ENCODE measurements at places on chromosomes 4 and X.

- DNase-seq, result no peak
Observed at GRCh38 chrX:16807548-16807947, 21.3 kb downstream of the TXLNG start.

GRCh38 chr4:104938624-104939023 is 208.1 kb upstream of the TET2 start:
- DNase-seq, result no peak

DNA sequence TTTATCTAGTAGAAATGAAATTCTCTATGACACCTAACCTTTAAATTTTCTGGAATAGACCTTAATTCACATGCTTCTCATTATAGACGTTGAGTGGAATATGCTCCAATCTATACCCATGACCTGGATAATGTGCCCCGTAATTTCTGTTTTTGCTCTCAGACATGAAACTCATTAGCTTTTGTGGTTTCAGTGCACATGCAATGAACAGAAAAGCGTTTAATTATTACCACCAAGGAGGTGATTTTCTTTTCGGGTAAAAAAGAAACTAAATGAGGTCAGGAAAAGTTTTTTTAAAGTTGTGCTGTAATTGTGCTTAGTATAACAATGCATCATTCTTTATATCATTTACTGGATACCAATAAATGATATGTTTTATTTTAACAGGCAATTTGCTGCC is 1703.9 kb upstream of the TENM3 start:
- no peak for DNase-seq

- no peak for DNase-seq
Observed at GRCh38 chr4:165692082-165692481, 181.0 kb upstream of the TLL1 start.

- no peak for DNase-seq
Observed at GRCh38 chrX:118498755-118499154, 3.1 kb downstream of the DOCK11 start.

DNA sequence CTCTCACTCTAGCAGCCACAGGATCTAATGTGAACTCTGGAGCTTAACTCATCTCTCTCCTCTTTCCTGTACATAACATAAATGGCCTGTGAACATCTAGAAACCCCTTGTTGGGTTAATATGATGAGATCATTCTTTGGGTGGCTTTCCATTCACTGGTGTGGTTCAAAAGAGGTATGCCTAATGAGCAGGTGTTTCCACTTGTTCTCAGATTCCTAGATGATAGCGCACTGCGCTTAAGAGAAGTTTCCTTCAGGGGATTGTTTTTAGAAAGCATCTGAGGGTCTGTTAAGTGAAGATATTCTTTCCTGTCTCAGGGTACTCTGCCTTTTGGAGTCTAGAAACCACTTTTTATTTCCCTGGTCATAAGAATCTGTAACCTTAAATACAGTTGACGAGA is 32.5 kb downstream of the FRMPD4 start:
- DNase-seq, result no peak

DNA sequence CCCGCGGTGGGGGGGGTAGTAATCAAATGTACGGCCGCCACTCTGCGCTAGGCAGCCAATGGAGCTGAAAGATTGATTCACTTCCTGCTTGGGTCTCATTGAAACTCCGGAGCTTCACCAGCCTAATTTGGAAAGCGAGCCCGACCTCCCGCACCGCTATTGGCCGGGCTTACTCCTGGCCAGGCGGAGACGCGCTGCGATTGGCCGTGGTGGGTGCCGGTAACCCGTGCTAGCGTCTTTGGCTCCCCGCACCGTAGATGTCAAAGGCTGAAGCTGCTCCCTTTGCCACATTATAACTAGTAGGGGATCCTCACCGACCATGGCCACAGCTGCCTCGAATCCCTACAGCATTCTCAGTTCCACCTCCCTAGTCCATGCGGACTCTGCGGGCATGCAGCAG is at the start of gene POU3F4:
Gene POU3F4, plus strand, starts transcription at position 285 of the 400 bp plus-strand sequence. Its CDS starts 35 bp downstream, at position 320.
- DNase-seq, result no peak

- DNase-seq, result no peak
Observed at GRCh38 chr4:183144787-183145186, 45.7 kb downstream of the WWC2 start.

DNA sequence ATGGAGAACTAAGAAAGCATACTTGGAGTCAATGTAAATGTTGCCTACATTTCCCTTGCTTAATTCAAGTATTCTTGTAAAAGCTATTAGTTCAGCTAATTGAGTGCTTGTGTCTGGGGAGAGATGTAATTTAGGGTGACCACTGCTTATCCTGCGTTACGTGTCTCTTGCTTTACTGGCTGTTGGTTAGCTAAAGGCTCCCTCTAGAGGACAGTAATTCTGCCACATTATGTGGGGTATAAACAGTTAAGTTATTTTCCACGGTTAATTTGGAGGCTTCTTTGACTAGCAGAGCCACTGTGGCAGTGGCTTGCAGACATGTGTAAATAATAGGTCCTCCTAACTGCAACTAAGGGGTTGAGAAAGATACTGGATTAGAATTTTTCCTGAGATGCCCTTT is 25.3 kb upstream of the NAF1 start:
- no peak for DNase-seq

DNA sequence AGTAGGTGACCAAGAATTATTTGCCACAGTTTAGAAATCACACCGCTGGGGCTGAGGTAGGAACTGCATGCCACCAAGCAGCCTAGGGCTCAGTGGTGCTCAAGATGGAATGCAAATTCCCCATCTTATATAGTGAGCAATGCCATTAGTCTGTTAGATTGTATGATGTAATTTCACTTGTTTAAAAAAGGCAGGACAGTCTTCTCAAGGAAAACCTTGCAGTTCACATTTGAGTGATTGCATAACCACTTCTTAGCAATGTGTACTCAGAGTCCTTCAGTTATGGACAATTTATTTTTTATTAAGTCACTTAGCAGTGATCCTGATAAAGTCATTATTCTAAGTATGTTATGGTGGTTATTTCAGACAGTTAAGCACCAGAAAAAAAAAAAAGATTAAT is 142.9 kb upstream of the SFRP2 start:
- no peak for DNase-seq

DNA sequence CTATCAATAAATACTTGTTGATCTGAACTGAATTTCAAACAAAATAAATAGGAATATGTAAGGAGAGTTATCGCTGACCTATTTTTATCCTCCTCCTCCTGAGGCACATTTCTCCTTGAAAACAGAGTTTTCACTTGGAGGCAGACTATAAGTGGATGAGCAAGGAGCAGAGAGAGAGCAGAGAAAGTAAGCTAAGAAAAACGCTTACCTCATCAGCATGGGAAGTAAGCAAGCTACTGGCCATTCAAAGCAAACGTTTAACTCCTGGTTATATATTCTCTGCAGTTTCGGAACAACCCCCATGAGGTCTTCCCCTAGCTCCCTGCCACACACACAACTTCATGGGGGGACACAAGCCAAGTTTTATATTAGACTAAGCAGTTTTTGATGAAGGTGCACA is 13.2 kb downstream of the ZDHHC9 start:
- no peak for DNase-seq

- DNase-seq, result no peak
Observed at GRCh38 chr4:58732973-58733372, 1622.8 kb upstream of the IGFBP7 start.

- DNase-seq, result no peak
Observed at GRCh38 chr4:122816476-122816875, 10.2 kb upstream of the FGF2 start.

DNA sequence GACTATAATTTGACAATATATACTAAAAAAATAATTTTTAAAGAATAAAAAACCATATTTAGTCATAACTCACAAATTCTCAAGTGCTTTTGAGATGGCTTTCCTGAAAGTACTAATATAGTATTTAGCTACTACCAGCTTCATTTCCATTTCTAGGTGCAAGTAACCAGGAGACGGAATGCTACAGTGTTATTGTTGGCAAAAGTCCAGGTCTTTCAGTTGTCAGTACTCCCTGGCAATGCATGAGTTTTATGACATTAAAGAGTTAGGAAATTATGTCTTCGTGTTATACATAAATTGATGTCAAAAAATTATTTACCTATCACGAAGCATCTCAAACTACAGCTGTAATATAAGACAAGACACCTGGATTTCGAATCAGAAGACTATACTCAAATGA is 45.0 kb downstream of the TMEM47 start:
- DNase-seq, result no peak

GRCh38 chrX:19373351-19373891 is 29.7 kb downstream of the PDHA1 start:
- no peak for DNase-seq

DNA sequence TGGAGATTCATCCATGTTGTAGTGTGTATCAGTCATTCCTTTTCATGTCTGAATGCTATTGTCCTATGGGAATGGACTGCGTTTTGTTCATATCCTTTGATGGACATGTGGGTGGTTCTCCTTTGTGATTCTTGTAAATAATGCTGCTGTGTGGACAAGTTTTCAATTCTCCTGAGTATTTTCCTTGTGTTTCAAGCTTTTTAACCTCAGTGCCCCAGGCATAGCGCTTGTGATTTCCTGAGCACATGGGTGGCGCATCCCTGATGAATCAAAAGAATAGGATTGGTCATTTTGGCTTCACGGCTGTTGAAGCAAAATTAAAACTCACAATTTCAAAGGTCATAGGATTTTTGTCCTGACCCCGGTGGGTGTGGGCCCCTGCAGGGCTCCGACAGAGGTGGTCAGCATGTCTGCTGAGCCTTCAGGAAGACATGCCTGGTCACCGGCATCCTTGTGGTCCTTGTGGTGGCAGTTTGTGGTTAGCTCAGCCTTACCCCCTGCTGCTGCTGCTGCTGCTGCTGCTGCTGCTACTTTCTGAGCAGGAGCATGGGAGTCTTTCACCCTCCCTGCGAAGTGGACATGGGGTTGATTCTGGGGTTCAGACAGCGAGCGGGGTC is 30.0 kb downstream of the SHROOM2 start:
- DNase-seq, result no peak

GRCh38 chr4:13209600-13209999 is 274.5 kb downstream of the RAB28 start:
- no peak for DNase-seq

GRCh38 chr4:135120195-135120594 is 918.6 kb upstream of the PABPC4L start:
- no peak for DNase-seq

GRCh38 chrX:108224218-108224617 is 132.6 kb downstream of the ATG4A start:
- no peak for DNase-seq

- no peak for DNase-seq
Observed at GRCh38 chr4:153933915-153934687, 145.2 kb upstream of the SFRP2 start.

DNA sequence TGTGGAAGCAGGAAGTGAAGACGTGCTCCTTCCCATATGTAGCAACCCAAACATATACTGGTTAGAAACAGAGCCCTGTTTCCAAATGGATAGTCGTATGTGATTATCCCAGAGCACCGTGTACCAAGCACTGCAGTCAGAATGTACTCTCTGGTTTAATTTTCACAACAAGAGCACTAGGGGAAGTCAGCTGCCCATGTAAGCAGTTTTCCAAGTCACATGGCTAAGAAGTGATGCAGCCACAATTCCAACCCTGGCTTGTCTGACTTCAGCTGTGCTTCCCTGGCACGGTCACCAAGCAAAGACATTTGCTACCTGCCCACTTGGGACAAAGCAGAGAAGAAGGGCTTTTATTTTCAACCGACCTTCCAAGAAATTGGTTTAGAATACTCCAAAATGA is 28.2 kb upstream of the CEP135 start:
- DNase-seq, result no peak

DNA sequence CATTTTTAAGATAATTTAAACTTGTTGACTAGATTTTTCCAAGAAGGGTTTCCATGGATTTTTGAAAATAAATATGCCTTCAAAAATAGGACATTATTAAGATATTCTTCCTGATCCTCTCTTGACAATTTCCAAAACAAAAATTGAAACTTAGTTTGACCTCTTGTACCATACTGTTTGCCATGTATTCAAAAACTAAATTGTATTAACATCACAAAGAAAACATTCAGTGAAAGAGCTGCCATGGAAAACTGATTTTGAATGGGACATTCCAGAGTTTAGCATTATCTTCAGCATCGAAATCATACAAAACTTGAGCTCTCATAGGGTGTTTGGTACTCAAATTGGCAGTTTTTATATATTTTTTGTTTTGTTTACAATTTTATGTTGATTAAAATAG is 68.0 kb upstream of the HPGD start:
- DNase-seq, result no peak

DNA sequence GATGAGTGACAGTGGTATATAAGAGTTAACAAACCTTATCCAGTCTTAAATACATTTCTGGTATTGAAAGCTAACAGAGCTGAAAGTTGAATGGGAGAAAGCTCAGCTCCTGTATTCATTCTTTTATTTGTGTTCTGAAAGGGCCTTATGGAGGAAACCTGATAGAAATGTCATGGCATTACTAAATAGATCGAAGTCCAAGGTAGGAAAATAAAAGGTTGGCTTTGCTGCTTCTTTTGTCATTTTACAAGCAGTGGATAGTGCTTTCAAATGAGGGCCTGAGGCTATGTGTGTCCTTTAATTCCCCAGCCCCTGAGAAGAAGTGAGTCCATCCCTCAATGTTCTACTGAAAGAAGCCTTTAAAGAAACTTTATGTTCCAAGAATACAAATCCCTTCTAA is 974.3 kb upstream of the INTU start:
- no peak for DNase-seq

DNA sequence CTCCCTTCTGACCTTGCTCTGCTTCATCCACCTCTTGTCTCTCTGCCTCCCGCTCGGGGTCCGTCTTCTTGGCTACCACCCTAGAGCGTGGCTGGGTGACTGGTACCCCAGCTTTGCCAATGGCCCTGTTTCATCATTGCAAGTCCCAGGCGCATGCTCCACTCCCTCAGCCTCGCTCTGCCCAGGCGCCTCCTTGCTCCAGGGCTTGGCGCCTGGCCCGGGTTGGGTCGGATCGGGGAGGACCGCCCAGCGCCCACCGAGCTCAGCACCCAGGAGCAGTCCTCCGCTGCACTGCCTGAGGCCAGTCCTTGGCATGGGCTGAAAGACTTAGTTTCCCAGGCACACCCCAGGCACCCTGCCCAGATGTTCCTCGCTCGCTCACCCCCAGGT is 577 bp downstream of the BGN start:
- DNase-seq, result no peak

DNA sequence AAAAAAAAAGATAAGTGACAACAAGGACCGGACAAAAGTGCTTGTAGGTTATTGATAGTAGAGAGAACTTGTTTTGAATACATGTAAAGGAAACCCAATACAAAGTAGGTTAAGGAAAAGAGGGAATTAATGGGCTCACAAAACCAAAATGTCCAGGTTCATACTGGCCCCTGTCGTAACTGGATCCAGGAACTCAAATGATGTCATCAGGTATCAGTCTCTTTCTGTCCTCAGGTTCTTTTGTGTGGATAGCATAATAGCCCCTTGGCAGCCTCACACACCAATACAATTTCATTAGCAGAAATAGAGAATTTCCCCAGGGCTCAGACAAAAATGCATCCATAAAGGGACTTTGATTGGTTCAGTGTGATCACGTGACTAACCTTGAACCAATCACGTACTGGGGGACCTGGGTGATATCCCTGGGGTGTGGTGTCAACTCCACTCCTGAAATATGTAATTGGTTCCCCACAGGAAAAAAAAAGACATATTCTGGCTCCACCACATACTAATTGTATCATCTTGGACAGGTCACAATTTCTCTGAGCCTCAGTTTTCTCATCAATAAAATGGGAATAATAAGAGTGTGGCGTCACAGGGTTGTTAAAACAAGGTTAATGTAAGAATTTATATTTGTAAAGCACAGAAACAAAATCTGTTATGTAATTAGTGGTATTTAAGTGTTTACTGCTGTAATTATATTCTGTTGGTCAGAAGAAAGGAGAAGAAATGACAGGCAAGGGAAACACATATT is 174.8 kb downstream of the PDGFRA start:
- DNase-seq, result no peak
